Small intestine (tissue), 16 donors: ENCODE measurements at places on chromosomes 4 and X. TPM values are rescaled to one million over a fixed set of nuclear protein-coding genes. Genes with fewer than 3 reads are reported as not detected.

Gene GAGE2A
- not detected for polyA plus RNA-seq

Gene ARAP2
- polyA plus RNA-seq = 13.2 TPM

Gene CPE
- polyA plus RNA-seq = 326 TPM

Gene PPARGC1A
- polyA plus RNA-seq = 4.8 TPM

Gene SLC38A5
- 61.7 TPM for polyA plus RNA-seq

Gene AKAP4
- 0.16 TPM for polyA plus RNA-seq

Gene PLS3
- 40.9 TPM for polyA plus RNA-seq

Gene SSX2B
- polyA plus RNA-seq = not detected
